ENCODE measurements at places on chromosomes 2 and 18.

GRCh38 chr18:78692105-78692504, 287.5 kb upstream of the SALL3 start:
- no peak for DNase-seq

- DNase-seq, result no peak
These were observed 16.9 kb downstream of the C2orf74 start for GRCh38 chr2:61178603-61179545.

DNA sequence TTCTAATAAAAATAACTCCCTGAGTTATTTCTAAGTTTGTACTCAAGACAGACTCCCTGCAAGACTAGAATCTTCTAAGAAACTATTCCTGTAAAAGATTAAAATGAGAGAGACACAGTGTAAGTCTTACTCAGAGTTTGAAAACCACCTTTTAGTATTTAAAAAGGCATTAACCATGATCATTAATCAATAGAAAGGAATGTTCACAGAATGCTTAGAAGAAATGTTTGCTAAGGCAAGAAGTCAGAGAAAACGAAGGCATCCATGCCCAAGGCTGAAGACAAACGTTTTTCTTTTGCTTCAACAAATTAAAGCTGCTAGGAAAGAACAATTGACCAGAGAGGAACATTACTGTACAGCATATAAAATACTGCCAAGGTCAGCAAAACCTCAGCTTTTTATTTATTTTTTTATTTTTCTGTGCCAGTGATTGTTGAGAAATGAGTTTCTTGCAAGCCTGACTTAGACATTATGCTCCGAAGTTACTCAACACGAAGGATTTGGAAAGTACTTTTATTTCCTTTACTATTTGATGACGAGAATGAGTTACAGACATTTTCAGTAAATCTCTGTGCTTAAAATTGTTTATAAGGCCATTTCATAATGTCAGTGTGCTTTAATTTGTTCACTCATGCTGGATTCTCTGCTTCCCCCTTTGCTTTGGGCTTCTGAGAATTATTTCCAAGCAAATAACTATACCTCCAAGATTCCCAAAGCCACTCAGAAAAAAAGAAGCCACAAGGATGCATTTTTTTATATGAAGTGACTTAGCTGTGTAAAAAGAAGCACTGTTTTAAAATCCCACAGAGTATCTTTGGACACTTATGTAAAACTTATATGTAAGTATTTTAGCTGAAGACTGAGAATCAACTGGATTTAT, 20.5 kb downstream of the RND3 start:
- peak; percentile 94 for DNase-seq

DNA sequence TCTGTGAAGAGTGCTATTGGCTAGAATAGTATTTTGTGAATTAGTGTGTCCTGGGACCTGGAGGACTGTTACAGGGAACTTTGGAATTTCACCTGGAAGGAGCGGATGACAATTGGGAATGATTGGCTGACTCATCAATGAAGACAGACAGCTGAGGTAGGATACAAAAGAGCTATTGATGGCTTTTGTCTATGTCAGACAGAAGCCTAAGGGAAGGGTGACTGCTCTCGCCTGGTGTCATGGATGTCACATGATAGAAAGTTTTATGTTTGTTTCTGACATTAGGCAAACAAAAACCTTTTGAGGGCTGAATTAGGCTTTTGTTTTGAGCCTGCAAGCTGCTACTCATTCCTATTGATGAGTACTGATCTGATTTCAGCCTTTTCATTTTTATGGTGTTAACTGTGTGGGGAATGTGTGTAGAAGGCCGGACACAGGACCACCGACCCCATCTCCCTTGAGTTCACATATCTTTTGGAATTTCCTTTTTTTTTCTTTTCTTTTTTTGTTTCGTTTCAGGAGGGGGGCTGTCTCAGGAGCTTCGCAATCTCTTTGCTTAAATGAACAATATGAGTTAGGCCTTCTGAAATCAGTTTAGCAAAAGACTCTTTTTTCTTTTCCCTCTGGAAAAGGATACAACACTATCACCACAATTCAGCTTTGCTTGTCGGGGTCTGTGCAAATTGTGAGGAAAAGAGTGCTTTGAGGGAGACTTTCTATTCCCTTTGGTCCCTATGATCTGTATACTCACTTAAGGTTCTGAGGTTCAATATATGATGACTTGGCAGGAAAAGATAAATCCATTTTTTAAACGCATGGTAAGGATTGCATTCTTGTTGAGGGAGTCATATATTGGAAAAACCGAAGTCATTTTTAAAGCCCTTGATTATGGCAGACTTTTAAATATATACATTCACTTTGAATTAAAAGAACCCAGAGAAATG, 207.9 kb upstream of the FIGN start:
- no peak for DNase-seq

GRCh38 chr2:59171019-59171418, 929.9 kb upstream of the FANCL start:
- DNase-seq, result no peak

DNA sequence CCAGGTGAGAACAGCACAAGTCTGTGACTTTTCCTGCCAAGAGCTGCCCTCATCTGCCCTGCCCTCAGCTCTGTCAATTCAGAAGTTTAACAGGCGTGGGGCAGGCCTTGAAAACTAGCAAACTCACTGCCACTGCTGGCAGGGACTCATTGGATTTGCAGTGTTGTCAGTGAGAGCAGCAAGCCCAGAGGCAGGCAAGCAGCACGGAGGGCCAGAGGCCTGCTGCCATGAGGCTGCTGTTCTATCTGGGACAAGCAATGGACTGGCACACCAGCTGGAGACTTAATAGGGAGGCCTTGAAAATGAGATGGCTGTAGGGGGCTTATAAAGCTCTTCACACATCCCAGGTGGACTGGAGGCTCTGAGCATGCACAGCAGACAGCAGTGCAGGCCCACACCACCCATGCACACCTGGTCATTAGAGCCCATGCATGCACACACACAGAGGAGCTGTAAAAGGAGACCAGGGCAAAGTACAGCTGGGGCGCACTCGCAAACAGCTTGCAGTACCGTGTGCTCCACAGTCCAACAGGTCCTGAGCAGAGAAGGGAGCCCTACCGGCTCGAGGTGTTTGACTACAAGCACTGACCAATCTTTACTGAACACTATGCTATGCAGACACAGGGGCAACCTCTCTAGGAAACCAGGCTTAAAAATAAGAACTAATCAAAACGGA, 28.7 kb downstream of the MGAT4A start:
- no peak for DNase-seq

GRCh38 chr2:6771634-6772611, 93.8 kb downstream of the CMPK2 start:
- DNase-seq, result peak; percentile 12

DNA sequence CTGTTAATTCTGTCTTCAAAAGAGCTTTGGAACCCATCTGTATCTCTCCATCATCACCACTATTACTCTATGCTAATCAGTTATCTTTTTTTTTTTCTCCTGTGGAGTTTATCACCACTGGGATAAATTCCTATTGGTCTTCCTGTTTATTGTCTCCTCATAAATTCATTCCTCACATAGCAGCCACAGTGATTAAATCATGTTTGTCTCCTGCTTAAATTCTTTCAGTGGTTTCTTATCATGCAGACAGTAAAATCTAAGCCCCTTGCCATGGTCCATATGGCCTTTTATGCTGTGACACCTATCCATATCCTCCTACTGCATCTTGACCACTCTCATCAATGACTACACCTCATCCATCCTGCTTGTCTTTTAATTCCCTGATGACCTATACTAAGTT, 239.8 kb upstream of the ZEB2 start:
- DNase-seq, result no peak

- no peak for DNase-seq
These were observed 72.2 kb downstream of the HNMT start for GRCh38 chr2:138036522-138036921.

- no peak for DNase-seq
These were observed 110.0 kb upstream of the STON1 start for GRCh38 chr2:48419884-48420511.

DNA sequence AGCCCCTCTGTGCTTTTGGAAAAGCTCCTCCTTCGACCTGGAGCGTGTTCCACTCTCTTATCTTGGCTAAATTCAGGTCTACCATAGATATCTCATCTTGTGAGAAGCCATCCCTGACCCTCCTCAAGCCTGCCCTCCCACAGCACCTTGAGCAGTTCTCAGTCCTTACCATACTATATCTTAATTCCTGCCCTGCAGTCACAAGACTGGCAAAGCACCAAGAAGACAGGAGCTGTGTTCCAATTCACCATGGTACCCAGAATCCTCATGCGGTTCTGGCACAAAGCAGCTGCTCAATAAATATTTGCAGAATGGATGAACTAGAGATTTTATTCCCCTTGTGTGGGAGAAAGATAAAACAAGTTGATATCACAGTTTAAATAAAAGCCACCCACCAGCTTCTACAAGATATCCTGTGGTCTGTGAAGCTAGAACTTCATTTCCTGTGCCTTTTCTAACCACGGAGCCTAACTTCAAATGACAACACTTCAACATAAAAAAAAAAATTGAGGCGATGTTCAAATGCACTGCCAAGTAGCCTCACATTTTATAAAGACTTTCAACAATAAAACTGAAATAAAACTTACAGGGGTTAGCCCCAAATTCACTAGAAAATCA, 19.5 kb downstream of the MARCHF4 start:
- DNase-seq, result no peak

DNA sequence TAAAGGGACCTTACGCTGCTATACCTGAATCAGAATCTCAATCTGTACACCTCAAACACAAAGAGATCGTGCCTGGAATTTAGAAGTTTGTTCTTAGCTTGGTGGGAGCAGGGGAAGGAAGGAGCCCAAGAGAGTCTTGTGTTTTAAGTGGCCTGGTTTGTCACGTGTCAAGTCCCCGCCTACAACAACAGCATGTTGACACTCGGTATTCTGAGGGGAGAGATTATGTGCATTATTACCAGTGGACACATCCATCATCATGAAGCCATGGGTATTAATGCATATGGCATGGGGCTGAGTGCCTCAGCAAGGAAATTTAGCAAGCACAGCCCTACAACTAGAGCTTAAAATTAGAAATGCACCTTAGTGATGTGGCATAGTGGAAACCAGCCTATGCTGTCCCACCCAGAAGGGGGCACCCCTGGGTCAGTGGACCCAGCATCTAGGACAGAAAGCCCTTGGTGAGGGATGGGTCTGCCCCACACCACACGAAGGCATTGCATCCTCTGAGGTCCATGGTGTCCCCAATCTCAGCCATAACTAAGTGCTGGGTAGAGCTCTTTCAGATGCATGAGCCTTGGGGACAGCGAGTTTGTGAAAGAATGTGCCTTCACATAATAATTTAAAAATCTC, 138.7 kb downstream of the MGAT5 start:
- no peak for DNase-seq

DNA sequence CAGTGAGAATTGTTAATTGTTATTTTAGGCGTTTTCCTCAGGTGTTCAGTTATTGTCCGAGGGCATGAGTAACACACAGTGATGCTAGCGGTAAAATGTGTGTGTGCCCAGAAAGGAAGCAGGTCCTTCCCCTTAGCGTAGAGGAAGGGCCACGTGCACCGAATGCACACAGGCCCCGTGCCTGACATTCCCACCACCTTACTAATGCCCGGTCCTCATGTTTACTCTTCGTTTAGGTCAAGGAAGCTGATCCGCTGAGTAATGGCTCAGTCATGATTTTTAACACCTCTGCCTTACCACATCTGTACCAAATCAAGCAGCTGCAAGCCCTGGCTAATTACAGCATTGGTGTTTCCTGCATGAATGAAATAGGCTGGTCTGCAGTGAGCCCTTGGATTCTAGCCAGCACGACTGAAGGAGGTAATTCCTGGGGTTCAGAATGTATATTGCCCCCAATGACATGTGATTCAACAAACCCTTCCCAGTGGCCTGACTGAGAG, 76.7 kb downstream of the MERTK start:
- peak; percentile 96 for DNase-seq

DNA sequence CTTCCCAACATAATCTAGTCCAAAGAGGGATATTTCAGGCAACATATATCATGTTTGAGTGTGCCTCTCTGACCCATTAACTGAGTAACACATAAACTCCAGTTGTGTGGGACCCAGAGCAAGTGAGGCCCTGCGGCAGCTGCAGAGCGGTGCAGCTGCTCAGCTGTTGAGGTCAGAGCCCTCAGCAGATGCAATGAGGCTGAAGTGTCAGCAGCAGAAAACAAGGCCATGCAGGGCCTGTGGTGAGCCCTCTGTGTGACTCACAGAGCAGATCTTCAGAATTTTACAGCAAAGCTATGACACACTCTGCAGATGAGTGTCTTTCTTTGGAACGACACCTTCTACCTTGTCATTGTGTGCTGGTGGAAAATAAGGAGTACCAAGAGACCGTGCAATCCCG, 168.5 kb downstream of the CBLN2 start:
- peak; percentile 76 for DNase-seq

GRCh38 chr2:158806941-158807340, 11.8 kb downstream of the DAPL1 start:
- peak; percentile 54 for DNase-seq

DNA sequence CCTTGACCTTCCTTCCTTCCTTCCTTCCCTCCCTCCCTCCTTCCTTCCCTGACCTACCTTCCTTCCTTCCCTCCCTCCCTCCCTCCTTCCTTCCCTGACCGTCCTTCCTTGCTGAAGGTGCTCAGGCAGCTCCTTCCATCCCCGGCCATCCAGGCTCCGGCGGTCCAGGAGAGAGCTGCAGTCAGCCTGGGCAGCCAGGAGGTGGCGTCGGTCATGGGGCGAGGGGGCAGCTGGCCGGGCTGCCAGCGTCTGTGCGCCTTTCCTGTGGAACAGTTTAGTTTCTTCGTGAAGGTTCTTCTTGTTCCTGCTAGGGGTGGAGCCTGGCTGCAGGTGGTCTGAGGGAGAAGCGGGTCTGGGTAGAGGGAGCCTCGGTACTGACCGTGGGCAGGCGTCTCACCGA, 15.7 kb downstream of the GPR35 start:
- peak; percentile 12 for DNase-seq

GRCh38 chr2:241796209-241796608, 12.8 kb upstream of the NEU4 start:
- DNase-seq, result no peak

- no peak for DNase-seq
These were observed 403.3 kb upstream of the SMIM21 start for GRCh38 chr18:75830828-75831227.

- no peak for DNase-seq
These were observed 38.0 kb upstream of the TACR1 start for GRCh38 chr2:75237296-75237695.

DNA sequence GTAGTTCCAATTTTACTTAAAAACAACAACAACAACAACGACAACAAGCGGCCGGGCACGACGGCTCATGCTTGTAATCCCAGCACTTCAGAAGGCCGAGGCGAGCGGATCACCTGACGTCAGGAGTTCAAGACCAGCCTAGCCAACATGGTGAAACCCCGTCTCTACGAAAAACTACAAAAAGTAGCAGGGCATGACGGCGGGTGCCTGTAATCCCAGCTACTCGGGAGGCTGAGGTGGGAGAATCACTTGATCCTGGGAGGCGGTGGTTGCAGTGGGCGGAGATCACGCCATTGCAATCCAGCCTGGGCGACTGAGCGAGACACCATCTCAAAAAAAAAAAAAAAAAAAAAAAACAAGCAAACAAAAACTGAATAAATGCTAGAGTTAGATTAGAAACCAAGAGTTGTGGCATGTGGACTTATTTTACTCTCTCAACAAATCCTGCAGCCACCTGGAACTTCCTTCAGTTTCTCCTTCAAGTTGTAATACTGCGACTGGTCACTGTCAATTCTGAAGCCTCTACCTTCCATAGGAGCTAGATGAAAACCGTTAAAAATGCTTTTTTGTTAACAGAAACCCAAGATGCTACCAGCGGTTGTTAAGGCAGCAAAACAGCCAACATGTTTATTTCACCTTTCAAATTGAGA, 1.3 kb downstream of the ATP5F1A start:
- DNase-seq, result no peak

All from fibroblast of lung (primary cell).